ENCODE measurements at places on chromosomes 2 and 18. TPM values are rescaled to one million over a fixed set of nuclear protein-coding genes. Genes with fewer than 3 reads are reported as not detected.

The FSHR gene
- not detected for polyA plus RNA-seq

The MAL gene
- polyA plus RNA-seq: 0.30 TPM

The MATN3 gene
- polyA plus RNA-seq: 2.5 TPM

The GCG gene
- 83.8 TPM for polyA plus RNA-seq

The ANO7 gene
- polyA plus RNA-seq: 31.7 TPM

The SLC23A3 gene
- polyA plus RNA-seq: 6.2 TPM

The HOXD3 gene
- 3.9 TPM for polyA plus RNA-seq

The RPL37A gene
- polyA plus RNA-seq: 3,791 TPM

The ARHGAP25 gene
- polyA plus RNA-seq: 3.5 TPM

The LYG1 gene
- polyA plus RNA-seq: 3.1 TPM

The SETBP1 gene
- polyA plus RNA-seq: 6.7 TPM

The KIAA2012 gene
- 0.28 TPM for polyA plus RNA-seq

The LONRF2 gene
- polyA plus RNA-seq: 3.2 TPM

The ZFAND2B gene
- 54.6 TPM for polyA plus RNA-seq

The TMEM37 gene
- 70.7 TPM for polyA plus RNA-seq

The APCDD1 gene
- polyA plus RNA-seq: 4.1 TPM

The CFC1 gene
- 3.7 TPM for polyA plus RNA-seq

The TMEFF2 gene
- polyA plus RNA-seq: 2.3 TPM

Data from large intestine (tissue), 12 donors.